GF-D8 (cell line): ENCODE measurements at places on chromosomes 5 and 9.

GRCh38 chr5:2158109-2158508 lies 275.4 kb upstream of the IRX4 start:
- no peak for DNase-seq

- DNase-seq = no peak
Measured at GRCh38 chr5:54997081-54997480, 11.7 kb upstream of the ESM1 start.

DNA sequence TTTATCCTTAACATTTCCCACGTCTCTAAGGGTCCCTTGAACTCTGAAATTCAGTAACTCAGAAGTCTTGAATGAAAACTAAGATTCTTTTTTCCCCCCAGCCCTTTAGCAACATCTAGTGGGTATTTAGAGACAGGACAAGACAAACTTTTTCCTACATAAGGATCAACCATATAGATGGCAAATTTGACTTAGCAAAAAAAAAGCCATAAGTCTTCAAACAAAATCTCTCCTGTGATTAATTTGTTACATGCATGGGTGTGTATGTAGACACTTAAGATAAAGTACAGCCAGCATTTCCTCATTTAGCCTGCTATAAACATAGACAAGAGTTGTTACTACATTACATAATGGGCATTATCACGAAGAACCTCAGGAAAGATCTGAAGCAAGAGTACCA lies 29.1 kb upstream of the ANKRD31 start:
- no peak for DNase-seq

DNA sequence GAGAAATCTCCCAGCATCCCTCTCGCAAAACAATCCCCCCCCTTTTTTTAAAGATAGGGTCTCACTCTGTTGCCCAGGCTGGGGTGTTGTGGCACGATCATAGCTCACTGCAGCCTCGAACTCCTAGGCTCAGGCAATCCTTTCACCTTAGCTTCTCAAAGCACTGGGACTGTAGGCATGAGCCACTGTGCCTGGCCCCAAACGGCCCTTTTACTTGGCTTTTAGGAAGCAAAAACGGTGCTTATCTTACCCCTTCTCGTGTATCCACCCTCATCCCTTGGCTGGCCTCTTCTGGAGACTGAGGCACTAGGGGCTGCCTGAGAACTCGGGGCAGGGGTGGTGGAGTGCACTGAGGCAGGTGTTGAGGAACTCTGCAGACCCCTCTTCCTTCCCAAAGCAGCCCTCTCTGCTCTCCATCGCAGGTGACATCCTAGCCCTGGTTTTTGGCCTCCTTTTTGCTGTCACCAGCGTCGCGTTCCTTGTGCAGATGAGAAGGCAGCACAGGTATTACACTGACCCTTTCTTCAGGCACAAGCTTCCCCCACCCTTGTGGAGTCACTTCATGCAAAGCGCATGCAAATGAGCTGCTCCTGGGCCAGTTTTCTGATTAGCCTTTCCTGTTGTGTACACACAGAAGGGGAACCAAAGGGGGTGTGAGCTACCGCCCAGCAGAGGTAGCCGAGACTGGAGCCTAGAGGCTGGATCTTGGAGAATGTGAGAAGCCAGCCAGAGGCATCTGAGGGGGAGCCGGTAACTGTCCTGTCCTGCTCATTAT lies 6.8 kb downstream of the CA9 start:
- DNase-seq = no peak

DNA sequence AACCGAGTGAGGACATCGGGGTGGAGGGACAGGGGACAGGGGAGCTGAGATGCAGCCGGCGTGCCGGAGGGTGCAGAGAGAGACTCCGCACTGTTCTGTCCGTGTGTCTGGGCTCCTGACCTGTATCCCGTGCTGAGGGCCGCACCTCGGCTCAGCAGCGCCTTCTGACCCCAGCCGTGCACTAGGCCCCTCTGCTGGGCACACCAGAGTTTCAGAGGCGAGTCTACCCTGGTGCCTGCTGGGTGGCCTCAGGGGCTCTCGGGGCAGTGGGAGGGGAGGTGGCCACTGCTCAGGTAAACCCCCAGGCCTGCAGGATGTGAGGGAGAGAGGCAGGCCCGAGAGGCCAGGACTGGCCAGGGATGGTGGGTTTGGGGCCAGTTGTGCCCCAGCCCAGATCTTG lies 100.2 kb downstream of the RXRA start:
- no peak for DNase-seq

- DNase-seq = peak; percentile 82
Measured at GRCh38 chr9:128072144-128073021, 4.4 kb downstream of the SLC25A25 start.

DNA sequence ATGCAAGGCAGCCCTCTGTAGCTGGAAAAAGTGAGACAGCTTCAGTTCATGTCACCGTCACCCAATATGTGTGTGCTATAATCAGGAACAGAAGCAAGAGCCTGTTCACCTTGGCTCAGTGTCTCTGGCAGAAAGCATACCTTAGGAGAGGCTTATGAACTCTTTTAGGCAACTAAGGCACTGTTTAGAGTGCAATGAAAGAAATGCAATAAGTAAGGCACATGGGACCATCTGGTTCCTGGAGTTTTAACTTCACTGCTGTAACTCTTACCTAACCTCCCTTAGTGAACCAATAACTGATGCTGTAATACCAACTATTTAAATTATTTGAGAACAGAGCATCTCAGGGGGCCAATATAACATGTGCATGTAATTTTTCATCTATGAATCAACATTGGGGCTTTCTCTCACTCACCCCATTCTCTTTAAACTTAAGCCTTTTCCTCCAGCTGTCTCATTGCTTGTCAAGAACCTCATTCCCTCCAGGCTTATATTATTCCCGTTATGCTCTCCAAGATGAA lies 32.4 kb downstream of the C9 start:
- DNase-seq = no peak

DNA sequence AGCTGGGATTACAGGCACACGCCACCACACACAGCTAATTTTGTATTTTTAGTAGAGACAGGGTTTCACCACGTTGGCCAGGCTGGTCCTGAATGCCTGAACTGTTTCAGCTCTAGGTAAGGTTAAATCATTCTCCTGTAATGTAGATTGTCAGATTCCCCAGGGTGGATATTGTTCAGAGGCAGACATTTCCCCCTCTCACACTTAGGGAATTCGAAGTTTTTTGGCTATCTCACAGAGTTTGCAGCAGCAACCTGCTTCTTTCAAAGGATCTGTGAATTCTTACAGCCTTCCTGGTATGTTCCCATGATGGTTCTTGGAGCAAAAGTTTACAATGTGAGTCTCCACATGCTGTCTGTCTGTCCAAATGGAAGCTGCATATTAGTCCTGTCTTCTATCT lies 15.6 kb upstream of the DIRAS2 start:
- no peak for DNase-seq
